Left ventricle myocardium inferior (tissue), 1 donor: ENCODE measurements at places on chromosomes 4 and X. TPM values are rescaled to one million over a fixed set of nuclear protein-coding genes. Genes with fewer than 3 reads are reported as not detected.

Gene TMEM154
- 1.4 TPM for total RNA-seq

Gene BCORL1
- 8.2 TPM for total RNA-seq

Gene TGIF2LX
- not detected for total RNA-seq

Gene SOD3
- total RNA-seq = 64.2 TPM

Gene RBMXL3
- not detected for total RNA-seq

Gene DMP1
- not detected for total RNA-seq

Gene PRSS12
- total RNA-seq = not detected

Gene CNGA2
- total RNA-seq = not detected

Gene CXXC4
- total RNA-seq = 4.5 TPM

Gene PITX2
- total RNA-seq = not detected

Gene ABCD1
- 16.0 TPM for total RNA-seq

Gene CNKSR2
- 0.47 TPM for total RNA-seq

Gene SAGE1
- total RNA-seq = not detected

Gene NUDT11
- total RNA-seq = 0.14 TPM

Gene GBA3
- not detected for total RNA-seq

Gene ALB
- total RNA-seq = not detected

Gene ADGRL3
- 6.1 TPM for total RNA-seq

Gene UNC5C
- 2.0 TPM for total RNA-seq

Gene NWD2
- total RNA-seq = not detected

Gene CCNA2
- 0.52 TPM for total RNA-seq

Gene AR
- total RNA-seq = 18.4 TPM

Gene CSAG1
- total RNA-seq = not detected

Gene MAGEA2B
- total RNA-seq = not detected

Gene MAOB
- 157 TPM for total RNA-seq

Gene BTK
- total RNA-seq = 1.3 TPM

Gene ARHGEF9
- 48.1 TPM for total RNA-seq

Gene FRMPD4
- total RNA-seq = 2.8 TPM

Gene SHROOM4
- total RNA-seq = 10.5 TPM

Gene MAGEC3
- total RNA-seq = not detected

Gene CT45A1
- not detected for total RNA-seq

Gene FAAH2
- 0.14 TPM for total RNA-seq

Gene F11
- total RNA-seq = 0.30 TPM

Gene RRH
- total RNA-seq = 0.19 TPM

Gene RPL9
- 763 TPM for total RNA-seq

Gene MYOZ2
- total RNA-seq = 843 TPM

Gene FAM47A
- total RNA-seq = not detected

Gene CSAG2
- not detected for total RNA-seq

Gene CYTL1
- total RNA-seq = 0.47 TPM

Gene PPP2R2C
- total RNA-seq = 9.7 TPM

Gene CXorf65
- not detected for total RNA-seq

Gene BMP15
- total RNA-seq = not detected

Gene SOWAHB
- total RNA-seq = not detected

Gene TEC
- total RNA-seq = 1.9 TPM

Gene TIMM17B
- total RNA-seq = 76.1 TPM

Gene SLC2A9
- 8.2 TPM for total RNA-seq

Gene VCX3B
- total RNA-seq = not detected

Gene TLR10
- not detected for total RNA-seq

Gene FMR1NB
- total RNA-seq = not detected
